Lung (tissue), 17 donors: ENCODE measurements at places on chromosomes 2 and 18. TPM values are rescaled to one million over a fixed set of nuclear protein-coding genes. Genes with fewer than 3 reads are reported as not detected.

- DNase-seq, result no peak
Observed at GRCh38 chr2:121650315-121650930, 1.2 kb upstream of the CLASP1 start.

- no peak for DNase-seq
Observed at GRCh38 chr18:58255701-58256311, 211.8 kb downstream of the NEDD4L start.

DNA sequence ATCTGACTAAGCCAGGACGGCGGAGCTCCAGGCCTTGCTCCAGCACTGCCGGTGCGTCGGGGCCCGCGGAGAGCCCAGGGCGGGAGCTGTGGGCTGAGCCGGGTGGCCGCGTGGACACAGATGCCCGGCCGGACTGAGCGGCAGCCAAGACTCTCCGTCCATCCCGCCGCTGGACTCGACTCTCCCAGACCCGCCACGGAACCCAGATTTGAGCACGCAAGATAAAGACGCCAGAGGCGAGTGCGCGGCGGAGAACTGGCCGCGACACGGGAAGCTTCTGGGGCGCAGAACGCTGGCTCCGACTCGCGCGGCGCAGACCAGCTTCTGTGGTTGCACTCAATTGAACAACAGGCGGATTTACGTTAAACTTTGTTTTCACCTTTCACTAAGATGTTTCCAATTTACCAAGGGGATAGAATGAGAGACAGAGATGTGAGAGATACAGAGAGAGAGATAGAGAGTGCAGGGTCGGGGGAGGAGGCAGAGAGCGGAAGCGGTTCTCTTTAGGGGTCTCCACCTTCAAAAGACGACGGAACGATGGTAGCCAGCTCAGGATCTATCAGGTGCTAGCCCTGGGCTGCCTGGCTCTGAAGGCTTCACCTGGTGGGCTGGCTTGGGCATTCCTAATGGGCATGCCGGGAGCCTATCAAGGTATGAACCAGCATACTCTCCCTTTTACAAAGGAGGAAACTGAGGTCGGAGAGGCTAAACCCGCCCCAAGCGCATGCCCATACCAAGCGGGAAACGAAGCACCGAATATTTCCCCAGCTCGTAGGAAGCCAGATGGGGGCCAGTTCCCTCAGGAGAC lies 10.4 kb upstream of the EN1 start:
- DNase-seq, result no peak

- DNase-seq, result no peak
Observed at GRCh38 chr18:22456547-22456946, 38.8 kb upstream of the CTAGE1 start.

GRCh38 chr2:190417045-190417842 lies 9.1 kb downstream of the MFSD6 start:
- DNase-seq, result no peak

DNA sequence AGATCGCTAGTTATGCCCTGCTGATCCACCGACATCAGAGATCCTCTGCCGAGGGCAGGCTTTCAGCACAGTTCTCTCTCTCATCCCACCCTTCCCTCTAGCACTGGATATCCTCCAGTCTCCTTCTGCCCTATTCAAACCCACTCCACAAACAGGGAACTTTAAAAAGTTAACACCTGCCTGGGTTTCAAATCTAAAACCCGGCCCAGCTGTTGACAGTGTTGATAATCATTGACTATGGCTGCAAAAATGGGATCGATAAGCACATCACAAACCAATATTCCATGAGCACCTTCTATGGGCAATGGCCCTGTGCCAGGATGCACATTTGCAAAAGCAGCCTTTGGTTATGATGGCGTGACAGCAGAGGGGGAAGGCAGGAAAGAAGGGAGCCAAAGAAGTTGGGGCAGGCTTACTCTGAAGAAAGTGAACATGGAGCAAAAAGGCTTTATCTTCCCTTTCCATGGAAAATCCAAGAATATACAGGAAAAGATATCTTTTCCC lies 482.3 kb upstream of the KLHL29 start:
- DNase-seq, result no peak

DNA sequence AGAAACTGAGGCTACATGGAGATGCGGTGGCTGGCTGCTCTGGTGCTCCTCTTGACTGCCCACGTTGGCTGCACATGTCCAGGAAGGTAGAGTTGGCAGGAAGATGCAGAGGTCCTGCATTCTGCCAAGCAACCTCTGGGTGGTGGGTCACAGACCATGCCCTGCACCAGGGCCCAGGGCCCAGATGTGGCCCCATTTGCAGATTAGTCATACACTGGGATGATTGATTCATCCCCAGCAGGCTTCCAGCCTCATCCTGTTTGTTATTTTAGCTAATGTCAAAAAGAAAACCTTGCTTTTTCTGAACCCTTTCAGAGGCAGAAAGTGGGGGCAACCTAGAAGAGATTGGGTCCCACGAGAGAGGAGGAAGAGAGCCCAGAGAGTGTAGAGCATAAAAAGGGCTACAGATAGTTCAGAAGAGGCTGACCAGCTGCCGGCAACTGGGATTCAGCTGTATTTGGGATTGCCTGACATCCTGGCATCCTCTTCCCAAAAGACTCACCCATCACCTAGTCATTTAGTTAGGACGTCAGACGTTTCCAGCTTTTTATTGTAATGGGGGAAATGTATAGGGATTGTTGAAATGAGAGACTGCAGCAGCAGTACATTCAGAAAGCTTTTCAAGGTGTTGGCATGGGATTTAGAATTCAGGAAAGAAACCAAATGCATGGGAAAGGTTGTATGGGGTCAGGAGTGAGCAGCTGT lies 101.9 kb downstream of the CTIF start:
- DNase-seq, result no peak

TNS1 gene
- total RNA-seq, result 377 TPM

ALPP gene
- 25.8 TPM for total RNA-seq
